T-helper 1 cell (primary cell): ENCODE measurements at places on chromosomes 13 and 19.

DNA sequence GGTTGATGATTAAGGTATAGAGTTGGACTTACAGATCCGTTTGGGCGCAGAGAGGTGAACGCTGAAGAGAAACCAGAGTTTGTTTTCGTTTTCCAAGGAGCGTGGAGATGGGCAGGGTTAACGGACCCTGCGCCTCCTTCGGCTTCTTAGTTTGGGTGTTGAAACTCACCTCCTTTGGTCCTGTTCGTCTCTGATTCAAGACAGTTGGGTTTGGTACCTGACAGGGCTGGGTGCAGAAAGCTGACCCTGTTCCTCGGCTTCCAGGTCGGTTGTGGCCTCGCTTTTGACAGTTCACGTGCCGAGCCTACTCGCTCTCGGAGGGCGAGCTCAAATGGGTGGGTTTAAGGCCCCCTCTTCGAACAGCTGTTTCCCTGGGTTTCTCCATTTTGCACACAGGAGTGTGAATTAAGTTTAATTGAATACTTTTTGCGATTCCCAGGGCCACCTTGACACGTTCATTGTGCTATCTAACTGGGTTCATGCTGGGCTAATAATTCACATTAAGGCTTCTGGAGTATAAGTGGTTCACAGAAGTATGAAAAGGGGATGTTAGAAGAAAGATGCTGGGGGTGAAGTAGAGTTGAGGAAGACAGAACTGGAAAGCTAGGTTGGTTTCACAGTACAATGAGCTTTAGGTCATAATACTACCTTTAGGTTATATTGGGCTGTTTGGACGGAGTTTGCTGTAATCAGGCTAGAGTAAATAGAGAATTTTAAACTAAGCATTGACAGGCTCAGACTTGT is 638 bp downstream of the USPL1 start:
- DNase-seq = no peak

DNA sequence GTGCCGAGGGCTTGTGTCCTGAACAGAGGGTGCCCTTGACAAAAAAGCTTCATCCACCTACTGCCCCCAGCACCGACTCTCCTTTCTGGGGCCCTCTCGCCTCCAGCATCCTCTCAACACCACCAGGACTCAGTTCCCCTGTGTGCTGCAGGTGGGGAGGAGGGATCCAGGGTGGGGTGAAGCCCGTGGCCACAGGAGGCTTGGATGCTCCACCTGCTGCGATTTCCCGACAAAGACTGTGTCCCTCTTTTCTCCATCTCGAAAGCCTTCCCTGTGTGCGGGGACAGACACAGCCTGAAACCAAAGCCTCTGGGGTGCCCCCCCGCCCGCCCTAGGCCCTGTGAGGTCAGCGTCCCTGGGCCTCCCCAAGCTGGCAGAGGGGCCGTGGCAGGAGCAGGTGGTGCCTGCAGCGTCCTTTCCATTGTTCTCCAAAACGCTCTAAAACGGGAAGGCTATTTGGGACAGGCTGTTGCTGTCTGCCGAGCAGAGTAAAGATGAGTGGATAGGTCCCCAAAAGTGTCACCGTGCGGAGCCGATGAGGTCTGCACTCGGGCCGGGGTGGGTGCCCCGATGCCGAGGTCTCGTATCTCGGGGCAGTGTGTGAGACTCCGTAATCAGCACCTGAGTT is 185.7 kb downstream of the PTPRS start:
- DNase-seq = no peak

- DNase-seq = no peak
These were observed 165.4 kb downstream of the FLT1 start for GRCh38 chr13:28329395-28330158.

DNA sequence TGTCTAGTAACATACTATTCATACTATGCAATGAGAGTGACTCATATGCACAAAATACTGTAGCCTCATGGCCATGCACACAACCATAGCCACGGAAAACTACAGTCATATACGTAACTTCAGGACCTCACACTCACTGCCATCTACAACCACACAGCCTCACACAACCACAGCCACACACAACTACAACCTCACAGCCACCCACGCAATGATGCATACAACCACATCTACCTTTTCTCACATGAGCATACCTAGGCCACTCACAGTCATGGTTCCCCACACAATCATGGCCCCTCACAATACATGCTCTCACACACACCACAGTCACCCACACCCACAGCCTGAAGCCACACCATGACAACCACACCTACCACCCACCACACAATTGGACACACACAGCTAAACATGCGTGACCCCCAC is 8.7 kb upstream of the TNFSF14 start:
- DNase-seq = no peak

DNA sequence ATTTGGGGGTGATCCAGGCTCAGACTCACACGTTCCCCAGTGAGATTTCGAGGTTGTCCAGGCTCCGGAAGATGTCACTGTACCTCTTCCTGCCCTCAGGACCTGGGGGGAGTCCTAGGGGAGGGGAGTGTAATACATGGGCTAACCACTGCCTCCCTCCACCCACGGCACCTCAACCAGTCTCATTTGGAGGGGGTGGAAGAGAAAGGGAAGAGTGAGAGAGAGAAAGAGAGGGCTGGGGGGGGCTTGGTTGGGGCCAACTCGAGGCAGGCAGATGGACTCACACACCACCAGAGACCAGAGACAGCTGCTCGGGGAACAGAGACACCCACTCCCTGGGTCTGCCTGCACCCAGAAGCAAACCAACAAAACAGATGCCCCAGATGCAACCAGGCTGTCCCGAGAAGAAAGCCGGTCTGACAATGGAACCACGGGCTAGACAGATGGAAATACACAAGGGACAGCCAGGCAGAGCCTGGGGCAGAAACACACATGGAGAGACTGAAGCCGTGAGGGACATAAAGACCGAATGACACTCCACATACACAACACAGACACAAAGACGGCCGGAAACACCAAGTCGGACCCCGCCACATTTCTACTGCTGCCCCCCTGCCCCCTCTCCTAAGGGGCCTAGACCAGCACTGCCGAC is 825 bp downstream of the GMIP start:
- no peak for DNase-seq

GRCh38 chr19:3776479-3777040 is 4.5 kb upstream of the RAX2 start:
- no peak for DNase-seq

GRCh38 chr19:14059093-14059480 is 2.8 kb downstream of the PALM3 start:
- peak; percentile 26 for DNase-seq

- DNase-seq = no peak
These were observed 50.6 kb upstream of the GAS6 start for GRCh38 chr13:113914333-113915011.

DNA sequence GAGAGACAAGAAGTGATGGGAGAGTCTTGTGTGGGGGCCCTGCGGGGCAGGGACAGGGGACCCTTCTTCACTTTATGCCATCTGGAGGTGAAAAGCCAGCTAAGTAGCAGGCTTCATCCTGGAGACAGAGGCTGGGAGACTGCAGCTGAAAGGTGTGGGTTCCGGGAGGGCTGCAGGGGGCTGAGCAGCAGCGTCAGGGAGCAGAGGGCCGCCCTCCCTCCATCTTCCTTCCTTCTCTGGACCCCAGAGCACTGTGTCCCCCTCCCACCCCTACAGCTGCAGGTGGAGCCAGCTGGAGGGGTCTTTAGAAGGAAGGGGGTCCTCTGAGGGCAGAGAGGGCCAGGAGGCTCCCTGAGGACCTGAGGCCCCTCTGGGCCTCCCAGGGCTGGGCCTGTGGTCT is 96.6 kb downstream of the WTIP start:
- DNase-seq = no peak

GRCh38 chr19:35117799-35118198 is 2.2 kb downstream of the FXYD3 start:
- no peak for DNase-seq

DNA sequence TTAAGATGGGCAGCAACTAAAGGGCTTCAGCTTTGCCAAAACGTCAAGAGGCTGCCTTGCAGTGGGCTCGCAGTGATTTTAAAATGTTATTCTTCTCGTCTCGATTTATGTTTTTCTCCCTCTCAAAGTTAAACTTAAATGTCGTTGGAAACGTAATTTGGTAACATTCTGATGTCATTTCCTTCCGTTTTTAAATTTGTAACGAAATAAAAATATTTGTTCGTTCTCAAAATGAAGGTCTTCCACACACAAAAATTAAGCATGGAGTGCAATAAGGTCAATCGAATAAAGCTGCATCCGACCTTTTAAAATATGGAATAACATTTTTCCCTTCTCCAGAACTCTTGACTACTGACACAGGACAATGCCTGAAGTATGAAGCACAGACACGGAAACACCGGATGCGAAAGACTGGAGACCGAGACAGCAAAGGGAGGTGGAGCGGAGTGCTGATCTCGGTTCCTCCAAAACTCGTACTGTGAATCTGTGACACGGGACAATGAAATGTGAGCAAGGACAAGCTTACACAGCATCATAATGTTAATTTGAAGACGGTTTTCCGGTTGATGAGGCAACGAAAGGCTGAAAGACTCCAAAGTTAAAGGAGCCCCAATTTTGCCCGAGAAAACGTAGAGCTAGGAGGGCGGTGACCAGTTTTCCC is 850 bp downstream of the MTMR6 start:
- DNase-seq = peak; percentile 33

GRCh38 chr13:39982745-39983144 is 327.3 kb downstream of the COG6 start:
- no peak for DNase-seq

- peak; percentile 7 for DNase-seq
These were observed 62.1 kb downstream of the DGKH start for GRCh38 chr13:42110410-42111155.

GRCh38 chr19:41821003-41821735 is 23.3 kb downstream of the LYPD4 start:
- DNase-seq = no peak

- DNase-seq = no peak
These were observed 4.1 kb upstream of the ZIC5 start for GRCh38 chr13:99975626-99976025.

GRCh38 chr13:72561791-72562190 is 165.6 kb downstream of the MZT1 start:
- no peak for DNase-seq

DNA sequence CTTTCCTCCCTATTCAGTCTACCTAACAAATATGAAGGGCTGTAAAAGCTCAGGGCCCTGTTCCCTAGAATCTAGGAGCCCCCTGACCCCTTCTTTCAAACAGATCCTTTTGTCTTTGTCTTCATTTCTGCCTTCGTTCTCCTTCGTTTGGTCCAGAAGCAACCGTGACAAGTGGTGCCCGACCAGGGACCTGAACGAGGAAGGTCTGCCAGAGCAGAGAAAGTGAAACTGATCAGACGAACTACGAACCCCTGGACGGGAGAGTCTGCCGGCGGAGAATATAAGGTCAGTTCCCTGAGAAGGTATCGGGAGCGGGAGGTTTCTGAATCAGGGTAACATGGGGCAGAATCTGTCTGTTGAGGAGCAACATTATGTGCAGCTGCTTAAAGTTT is 751 bp downstream of the ERVK3-1 start:
- no peak for DNase-seq

- DNase-seq = no peak
These were observed 26.0 kb upstream of the UBAC2 start for GRCh38 chr13:99174533-99175100.

GRCh38 chr13:84931264-84931663 is 868.0 kb downstream of the SLITRK6 start:
- DNase-seq = no peak
